Neural crest cell (in vitro differentiated cells): ENCODE measurements at places on chromosomes 12 and 14. TPM values are rescaled to one million over a fixed set of nuclear protein-coding genes. Genes with fewer than 3 reads are reported as not detected.

P2RX7 gene
- 0.12 and 0.27 TPM in 2 replicates for total RNA-seq

CCDC196 gene
- total RNA-seq: not detected in 2 replicates

CARMIL3 gene
- 9.3 and 9.4 TPM in 2 replicates for total RNA-seq

DDX11 gene
- total RNA-seq: 199 and 202 TPM in 2 replicates

TBX3 gene
- 0.91 and 0.96 TPM in 2 replicates for total RNA-seq

ABCC9 gene
- total RNA-seq: 2.8 and 3.0 TPM in 2 replicates

CPM gene
- total RNA-seq: not detected in 2 replicates
